ENCODE measurements at places on chromosomes 6 and 20.

GRCh38 chr6:157267654-157268053, 55.7 kb downstream of the TMEM242 start:
- DNase-seq, result no peak

- DNase-seq, result no peak
Measured at GRCh38 chr6:92339936-92340640, 1079.3 kb downstream of the EPHA7 start.

DNA sequence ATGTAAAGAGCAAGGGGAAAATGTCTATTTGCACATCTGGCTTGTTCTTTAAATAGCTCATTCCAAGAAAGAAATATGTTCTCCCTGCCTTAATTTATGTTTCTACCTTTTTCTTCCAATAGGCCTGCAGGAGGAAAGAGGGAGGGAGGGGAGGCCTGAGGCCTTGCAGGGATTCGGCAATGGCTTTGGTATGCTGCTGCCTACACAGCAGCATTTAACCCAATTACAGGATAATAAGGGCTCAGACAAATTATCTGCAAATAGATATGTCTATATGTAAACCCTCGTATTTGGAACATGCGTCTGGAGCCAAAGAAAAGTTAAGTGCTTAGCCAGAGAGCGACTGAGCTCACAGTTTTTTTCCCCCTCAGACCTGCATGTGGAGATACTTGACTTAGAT, 277.2 kb downstream of the CDC5L start:
- no peak for DNase-seq

- DNase-seq, result peak; percentile 7
Measured at GRCh38 chr6:70277470-70277869, 25.4 kb downstream of the COL9A1 start.

DNA sequence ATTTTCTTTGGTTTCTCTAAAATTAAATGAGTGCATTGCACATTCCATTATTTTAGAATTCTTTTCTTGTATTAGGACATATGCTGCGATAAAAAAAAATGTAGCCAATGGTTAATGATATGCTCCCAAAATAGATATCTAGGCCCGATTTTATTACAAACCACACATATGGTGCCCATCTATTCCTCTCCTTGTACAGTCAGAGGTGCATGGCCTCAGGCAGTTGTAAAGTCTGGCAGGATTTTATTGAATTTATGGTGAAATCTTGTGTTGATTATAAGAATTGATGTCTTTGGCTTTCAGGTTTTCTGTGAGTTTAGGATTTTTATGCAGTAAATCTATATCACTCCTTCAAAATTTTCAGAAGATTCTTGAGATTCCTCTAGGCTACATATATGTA, 192.2 kb downstream of the RFPL4B start:
- no peak for DNase-seq

DNA sequence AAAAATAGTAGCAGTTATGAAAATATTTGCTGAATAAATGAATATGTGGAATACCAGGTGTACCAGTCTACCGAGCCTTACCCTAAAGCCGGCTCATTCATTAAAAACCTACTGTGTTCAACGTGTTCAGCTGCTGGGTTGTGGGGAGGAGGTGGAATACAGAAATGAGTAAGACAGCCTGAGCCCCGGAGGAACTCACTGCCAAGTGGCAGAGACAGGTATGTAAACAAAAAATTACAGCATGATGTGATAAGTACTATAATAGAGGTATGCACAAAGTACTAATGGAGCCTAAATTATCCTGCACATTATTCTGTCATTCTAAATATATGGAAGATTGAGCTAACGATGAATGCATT, 6.8 kb upstream of the ADTRP start:
- DNase-seq, result peak; percentile 45

DNA sequence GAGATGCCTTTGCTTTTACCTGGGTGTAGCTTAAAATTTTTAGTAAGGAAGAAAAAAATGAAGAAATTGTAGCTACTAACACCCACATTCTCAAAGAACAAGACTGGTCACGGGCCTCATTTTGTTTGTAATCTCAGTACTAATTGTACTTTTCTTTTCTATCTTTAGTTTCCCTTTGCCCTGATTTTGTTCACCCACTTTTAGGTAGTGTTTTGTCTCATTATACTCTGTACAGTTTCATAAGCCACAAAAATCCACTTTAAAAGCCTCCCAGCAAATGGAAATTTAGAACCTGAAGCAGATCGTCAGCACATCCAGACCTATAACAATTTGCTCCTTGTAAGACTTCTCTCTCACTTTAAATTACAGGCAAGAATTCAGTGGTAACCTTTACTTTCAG, 43.3 kb downstream of the TP53INP2 start:
- no peak for DNase-seq

DNA sequence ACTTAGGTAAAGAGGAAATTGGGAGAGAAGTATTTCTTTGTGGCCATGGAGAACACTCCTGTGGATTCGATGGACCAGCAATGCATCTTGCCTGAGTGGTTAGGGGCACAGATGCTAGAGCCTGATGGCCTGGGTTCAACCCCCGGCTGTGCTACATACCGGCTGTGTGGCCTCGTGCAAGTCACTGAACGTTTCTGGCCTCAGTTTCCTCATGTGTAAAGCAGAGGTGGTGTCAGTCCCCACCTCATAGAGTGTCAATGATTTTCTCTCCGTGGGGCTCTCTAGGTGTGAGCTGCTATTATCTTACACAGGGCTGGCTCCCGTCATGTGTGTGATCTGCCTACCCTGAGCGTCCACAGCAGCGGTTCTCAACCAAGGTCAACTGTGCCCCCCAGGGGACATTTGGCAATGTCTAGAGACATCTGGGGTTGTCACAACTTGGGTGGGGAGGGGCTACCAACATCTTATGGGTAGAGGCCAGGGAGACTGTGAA, 50.0 kb upstream of the PTPN1 start:
- DNase-seq, result no peak

GRCh38 chr6:4380881-4381281, 245.5 kb upstream of the ECI2 start:
- DNase-seq, result no peak

GRCh38 chr20:59318803-59319202, 18.4 kb downstream of the EDN3 start:
- no peak for DNase-seq

GRCh38 chr6:134340179-134340975, 22.5 kb upstream of the SGK1 start:
- no peak for DNase-seq

- DNase-seq, result no peak
Measured at GRCh38 chr6:331622-332521, 39.6 kb downstream of the DUSP22 start.

GRCh38 chr6:120816794-120817193, 517.5 kb downstream of the TBC1D32 start:
- DNase-seq, result no peak

- no peak for DNase-seq
Measured at GRCh38 chr6:150880336-150880735, 14.8 kb downstream of the MTHFD1L start.

DNA sequence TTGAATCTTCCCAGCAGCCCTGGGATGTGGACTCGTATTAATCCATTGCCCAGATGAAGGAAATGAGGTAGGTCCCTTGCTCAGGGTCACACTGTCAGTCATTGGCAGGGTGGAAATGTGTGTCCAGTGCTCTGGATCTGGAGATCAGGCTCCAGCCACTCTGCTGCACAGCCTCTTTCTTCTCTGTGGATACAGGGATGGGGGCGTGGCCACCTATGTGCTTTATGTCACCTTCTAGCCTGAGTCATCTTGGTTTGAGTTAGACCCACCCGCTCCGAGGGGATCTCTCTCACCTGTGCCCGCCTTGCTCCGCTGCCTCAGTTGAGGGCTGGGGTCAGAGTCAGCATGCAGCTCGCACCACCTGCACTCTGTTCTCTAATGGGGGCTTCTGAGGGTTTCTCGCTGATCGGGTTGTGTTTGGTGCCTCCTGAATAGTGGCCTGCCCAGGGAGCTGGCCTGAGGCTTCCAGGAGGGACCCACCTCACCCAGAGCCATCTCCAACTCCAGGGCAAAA, 80.0 kb downstream of the TCP11 start:
- DNase-seq, result no peak
